ENCODE measurements at places on chromosomes 3 and 15. TPM values are rescaled to one million over a fixed set of nuclear protein-coding genes. Genes with fewer than 3 reads are reported as not detected.

- peaks cover 14% of the 10 kb centered on the region for H3K4me1 ChIP-seq
- peaks cover 5% of the 10 kb centered on the region for H3K36me3 ChIP-seq
- H3K4me3 ChIP-seq, result peak overlapping the region; percentile 95
- DNase-seq, result peak; percentile 8
These were observed 844 bp upstream of the PFN2 start for GRCh38 chr3:149971403-149972075.

DNA sequence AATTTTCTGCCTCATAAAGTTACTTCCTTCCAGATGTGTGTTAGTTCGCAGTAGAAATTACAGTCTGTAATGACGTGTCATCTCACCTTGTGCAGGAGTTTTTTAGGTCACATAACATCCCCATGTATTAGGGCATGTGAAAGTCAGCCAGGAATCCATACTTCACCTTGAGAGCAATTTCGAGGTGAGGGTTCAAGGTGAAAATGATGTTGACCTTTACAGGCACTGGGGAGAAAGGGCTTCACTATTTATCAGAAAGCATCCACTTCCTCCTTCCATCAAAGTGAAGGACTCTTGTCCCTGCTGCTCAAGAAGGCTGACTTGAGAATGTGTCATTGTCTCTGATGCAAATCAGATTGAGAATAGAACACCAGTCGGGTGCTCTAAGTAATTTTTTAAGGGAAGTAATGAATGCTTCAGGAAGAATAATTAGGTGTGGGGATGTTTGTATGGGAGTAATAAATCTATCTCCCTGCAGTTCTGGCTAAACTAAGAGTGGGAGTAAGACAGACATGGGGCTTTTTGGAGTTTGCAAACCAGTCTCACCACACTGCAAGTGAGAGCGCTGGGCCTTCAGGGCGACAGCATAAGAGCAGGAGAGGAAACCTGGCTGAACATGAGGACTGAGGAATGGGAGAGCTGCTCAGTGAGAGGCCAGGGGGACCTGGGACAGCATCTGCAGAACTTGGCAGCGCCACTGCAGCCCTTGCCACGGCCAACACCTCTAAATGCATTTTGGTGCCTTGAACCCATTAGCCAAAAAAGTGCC is 85.9 kb upstream of the IL12A start:
- H3K27me3 ChIP-seq, result peaks cover 52% of the 10 kb centered on the region
- H3K4me3 ChIP-seq, result no peak overlapping the region
- H3K36me3 ChIP-seq, result no peaks in the 10 kb centered on the region
- H3K27ac ChIP-seq, result no peak overlapping the region
- no peak for DNase-seq
- H3K4me1 ChIP-seq, result peaks cover 5% of the 10 kb centered on the region

GRCh38 chr3:57080171-57080570 is 19.7 kb downstream of the SPATA12 start:
- H3K4me1 ChIP-seq, result peaks cover 2% of the 10 kb centered on the region
- DNase-seq, result no peak
- peaks cover 46% of the 10 kb centered on the region for H3K27me3 ChIP-seq
- no peak overlapping the region for H3K27ac ChIP-seq

DNA sequence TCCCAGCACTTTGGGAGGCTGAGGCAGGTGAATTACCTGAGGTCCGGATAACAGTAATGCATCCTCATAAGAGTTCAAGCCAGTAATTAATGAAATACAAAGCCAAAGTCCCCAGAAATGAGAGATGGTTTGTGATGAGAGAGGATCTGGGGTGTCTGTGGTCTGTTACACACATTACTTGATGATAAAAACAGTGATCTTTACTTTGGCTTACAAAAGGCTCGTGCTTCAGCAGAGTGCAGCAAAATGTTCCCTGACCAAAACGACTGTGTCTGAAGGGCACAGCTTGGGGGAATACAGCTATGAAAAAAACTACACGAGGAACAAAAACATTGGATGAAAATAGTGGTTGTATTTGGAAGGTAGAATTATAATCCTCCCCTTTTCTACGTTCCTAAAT is 40.9 kb downstream of the CRTC3 start:
- peak overlapping the region; percentile 87 for H3K27ac ChIP-seq
- peak overlapping the region; percentile 7 for H3K4me3 ChIP-seq
- no peaks in the 10 kb centered on the region for H3K27me3 ChIP-seq
- peaks cover 2% of the 10 kb centered on the region for H3K36me3 ChIP-seq
- DNase-seq, result no peak
- peaks cover 49% of the 10 kb centered on the region for H3K4me1 ChIP-seq

DNA sequence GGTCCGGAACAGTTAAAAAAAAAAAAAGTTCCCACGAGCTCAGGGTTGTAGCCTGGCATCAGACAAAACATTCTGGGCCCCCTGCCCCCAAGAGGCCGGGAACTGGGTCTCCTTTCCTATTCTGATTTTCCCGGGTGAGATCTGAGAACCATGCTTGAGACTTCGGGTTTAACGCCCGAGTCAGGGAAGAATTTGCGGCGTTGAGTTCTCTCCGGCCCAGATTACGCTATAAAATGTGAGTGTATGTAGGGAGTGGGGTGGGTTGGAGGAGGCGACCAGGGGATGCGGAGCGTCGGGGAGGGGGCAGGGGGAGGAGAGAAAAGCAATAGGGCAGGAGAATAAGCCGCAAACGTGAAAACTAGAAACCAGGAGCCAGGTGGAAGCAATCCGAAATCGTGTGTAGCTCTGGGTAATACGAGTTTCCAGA is 2.7 kb downstream of the ZIC1 start:
- peaks cover 8% of the 10 kb centered on the region for H3K36me3 ChIP-seq
- H3K27me3 ChIP-seq, result peaks cover 67% of the 10 kb centered on the region
- DNase-seq, result no peak
- peak overlapping the region; percentile 47 for H3K4me3 ChIP-seq

DNA sequence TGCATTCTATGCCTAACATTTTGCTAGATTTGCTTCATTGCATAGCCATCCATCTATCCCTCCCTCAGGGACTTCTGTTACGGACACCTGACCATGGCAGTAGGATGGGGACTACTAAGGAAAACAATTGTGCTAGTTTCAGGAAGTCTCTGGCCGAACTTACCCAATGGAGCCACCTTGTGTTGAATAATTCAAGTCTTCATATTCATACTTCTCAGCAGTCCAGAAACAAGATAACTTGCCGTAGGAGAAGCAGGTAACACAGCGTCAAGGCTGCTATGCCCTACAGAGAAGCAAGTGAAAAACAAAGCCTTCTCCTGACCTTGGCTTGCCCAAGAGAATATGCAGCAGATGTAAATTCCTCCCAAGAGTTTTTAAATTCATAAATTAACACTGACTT is 685.3 kb downstream of the GRM7 start:
- no peaks in the 10 kb centered on the region for H3K27me3 ChIP-seq
- no peak for DNase-seq
- H3K4me1 ChIP-seq, result no peaks in the 10 kb centered on the region
- H3K36me3 ChIP-seq, result no peaks in the 10 kb centered on the region

- H3K4me1 ChIP-seq, result no peaks in the 10 kb centered on the region
- H3K4me3 ChIP-seq, result no peak overlapping the region
- H3K27ac ChIP-seq, result no peak overlapping the region
- DNase-seq, result no peak
- no peaks in the 10 kb centered on the region for H3K36me3 ChIP-seq
These were observed 10.2 kb downstream of the PLSCR5 start for GRCh38 chr3:146594843-146595482.

- DNase-seq, result no peak
These were observed 17.9 kb downstream of the C3orf38 start for GRCh38 chr3:88167704-88168103.

DNA sequence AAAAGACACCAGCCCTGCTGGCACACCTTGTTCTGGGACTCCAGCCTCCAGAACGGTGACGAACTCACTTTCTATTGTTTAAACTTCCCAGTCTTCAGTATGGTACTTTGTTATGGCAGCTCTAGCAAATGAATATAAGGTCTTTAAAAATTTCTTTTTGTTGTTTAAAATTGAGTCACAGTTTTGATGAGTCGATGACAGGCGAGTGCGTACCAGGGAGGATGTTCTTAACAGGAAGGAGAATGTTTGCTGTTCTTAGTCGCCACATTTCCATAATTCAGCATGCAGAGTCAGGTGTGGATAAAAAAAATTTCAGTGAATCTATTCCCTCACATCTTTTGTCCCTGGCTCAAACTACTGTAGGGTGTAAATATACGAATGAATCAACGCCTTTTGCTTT is 12.4 kb downstream of the DNASE1L3 start:
- peaks cover 25% of the 10 kb centered on the region for H3K27me3 ChIP-seq
- H3K36me3 ChIP-seq, result peaks cover 2% of the 10 kb centered on the region
- H3K27ac ChIP-seq, result no peak overlapping the region
- no peak overlapping the region for H3K4me3 ChIP-seq
- no peak for DNase-seq

GRCh38 chr3:171334465-171334811 is 125.8 kb downstream of the TNIK start:
- H3K36me3 ChIP-seq, result no peaks in the 10 kb centered on the region
- no peak for DNase-seq
- no peaks in the 10 kb centered on the region for H3K27me3 ChIP-seq

DNA sequence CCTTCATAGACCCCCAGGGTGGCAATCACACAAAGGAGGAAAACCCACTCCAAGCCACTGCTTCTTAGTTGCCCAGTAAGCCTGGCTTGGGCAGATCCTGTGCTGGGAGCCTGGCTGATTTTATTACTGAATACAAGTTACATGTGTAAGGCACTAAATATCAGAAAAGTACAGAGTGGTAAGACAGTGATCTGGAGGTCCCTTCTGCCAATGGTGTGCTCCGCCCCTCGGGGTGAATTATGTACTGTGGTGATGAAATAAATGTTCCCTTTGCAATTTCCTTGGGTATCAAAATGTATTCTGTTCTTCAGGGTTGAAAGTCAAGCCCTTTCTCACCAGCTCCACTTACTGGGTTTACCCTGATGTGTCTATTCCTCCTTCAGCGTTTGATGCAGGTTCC is 38.8 kb downstream of the EID1 start:
- no peaks in the 10 kb centered on the region for H3K4me1 ChIP-seq
- no peak for DNase-seq
- H3K36me3 ChIP-seq, result peaks cover 7% of the 10 kb centered on the region
- no peak overlapping the region for H3K27ac ChIP-seq
- H3K27me3 ChIP-seq, result peaks cover 32% of the 10 kb centered on the region

- H3K27me3 ChIP-seq, result peaks cover 60% of the 10 kb centered on the region
- DNase-seq, result no peak
- no peak overlapping the region for H3K4me3 ChIP-seq
- peaks cover 2% of the 10 kb centered on the region for H3K4me1 ChIP-seq
- H3K27ac ChIP-seq, result no peak overlapping the region
- peaks cover 5% of the 10 kb centered on the region for H3K36me3 ChIP-seq
These were observed 21.4 kb upstream of the OR4F6 start for GRCh38 chr15:101781928-101782327.

DNA sequence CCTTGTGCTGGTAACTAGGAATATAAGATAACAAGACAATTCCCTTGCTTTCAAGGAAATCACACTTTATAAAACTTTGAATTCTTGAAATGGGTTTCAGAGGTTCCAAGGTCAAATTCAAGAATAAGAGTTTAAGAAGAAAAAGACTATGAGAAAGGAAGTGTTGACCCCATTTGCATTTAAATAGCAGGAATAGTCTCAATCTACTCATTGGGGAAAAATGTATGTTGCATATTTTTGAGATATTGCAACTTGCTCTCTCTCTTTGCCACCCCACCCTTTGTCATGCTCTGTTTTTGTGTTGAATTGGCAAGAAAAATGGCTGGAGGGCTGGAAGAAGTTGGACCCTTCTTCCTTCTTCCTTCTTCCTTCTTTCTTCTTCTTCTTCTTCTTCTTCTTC is 699.2 kb downstream of the TUSC7 start:
- H3K27me3 ChIP-seq, result no peaks in the 10 kb centered on the region
- no peaks in the 10 kb centered on the region for H3K4me1 ChIP-seq
- H3K27ac ChIP-seq, result no peak overlapping the region
- no peaks in the 10 kb centered on the region for H3K36me3 ChIP-seq
- no peak for DNase-seq

DNA sequence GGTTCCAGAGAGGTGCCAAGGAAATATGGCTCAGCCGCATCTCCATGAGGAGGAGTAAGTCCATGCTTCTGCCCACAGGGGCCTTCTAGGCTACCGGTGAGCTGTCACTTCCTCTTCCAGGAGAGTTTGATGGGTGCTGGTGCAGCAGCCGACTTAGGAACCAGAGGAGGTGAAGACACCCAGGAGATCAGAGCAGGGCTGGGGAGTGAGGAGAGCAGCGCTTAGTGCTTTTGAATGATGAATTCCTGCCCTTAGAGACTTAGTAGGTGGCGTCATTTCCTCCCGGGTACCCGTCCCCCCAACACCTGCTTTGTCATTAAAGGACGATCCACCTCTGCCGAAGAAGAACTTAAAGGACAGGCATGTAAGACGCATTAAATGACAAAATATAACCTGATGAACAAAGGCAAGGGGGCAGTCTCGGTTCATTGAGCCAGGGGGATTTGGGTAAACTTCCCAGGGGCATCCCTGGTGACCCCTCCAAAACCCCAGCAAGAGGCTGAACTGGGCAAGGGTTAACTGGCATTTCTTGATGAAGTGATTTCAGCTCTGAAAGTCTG is 67.6 kb downstream of the HES1 start:
- peak overlapping the region; percentile 87 for H3K4me3 ChIP-seq
- peaks cover 9% of the 10 kb centered on the region for H3K4me1 ChIP-seq
- no peak for DNase-seq
- H3K27me3 ChIP-seq, result peaks cover 86% of the 10 kb centered on the region

DNA sequence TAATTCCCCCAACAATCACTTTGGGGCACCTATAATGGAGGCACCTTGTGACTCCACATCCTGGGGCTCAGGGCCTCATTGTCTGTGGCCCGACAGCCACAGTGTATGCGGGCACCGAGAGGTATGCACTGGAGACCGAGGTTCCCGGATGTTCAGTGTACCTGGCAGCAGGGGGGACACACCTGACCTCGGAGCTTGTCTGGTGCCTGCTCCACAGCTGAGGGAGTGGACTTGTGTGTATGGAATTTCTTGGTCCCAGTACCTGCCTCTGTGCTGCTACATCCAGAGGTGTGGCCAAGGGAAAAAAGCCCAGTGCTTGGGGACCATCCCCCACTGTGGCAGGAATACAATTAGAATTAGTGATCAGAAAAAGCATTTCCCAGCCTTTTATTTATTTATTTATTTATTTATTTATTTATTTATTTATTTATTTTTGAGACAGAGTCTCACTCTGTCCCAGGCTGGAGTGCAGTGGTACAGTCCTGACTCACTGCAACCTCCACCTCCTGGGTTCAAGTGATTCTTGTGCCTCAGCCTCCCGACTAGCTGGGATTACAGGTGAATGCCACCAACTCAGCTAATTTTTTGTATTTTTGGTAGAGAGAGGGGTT is 8.8 kb upstream of the AEN start:
- no peak for DNase-seq
- H3K36me3 ChIP-seq, result no peaks in the 10 kb centered on the region
- no peak overlapping the region for H3K27ac ChIP-seq
- H3K4me3 ChIP-seq, result no peak overlapping the region

DNA sequence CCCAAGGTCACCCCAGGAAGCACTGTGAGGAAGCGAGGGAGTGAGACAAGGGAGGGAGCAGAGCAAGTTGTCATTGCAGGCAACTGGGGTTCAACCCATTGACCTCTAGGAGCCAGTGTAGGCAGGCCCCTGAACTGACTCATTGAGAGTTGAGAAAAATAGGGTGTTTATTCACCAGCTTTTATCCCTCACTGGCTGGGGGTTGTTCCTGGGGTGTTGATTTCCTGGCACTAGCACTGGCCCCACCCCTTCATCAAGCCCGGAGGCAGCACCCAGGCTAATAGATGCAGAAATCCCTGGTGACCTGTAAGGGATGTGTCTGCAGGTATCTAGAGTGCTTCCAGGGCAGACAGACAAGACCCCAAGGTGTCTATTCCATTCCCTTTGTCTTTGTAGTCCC is 183.9 kb downstream of the ARRDC4 start:
- no peak for DNase-seq
- H3K27me3 ChIP-seq, result peaks cover 10% of the 10 kb centered on the region
- H3K4me3 ChIP-seq, result no peak overlapping the region
- peaks cover 2% of the 10 kb centered on the region for H3K36me3 ChIP-seq
- H3K27ac ChIP-seq, result no peak overlapping the region
- no peaks in the 10 kb centered on the region for H3K4me1 ChIP-seq

HHATL gene
- not detected for total RNA-seq

LRTM1 gene
- total RNA-seq, result not detected

C3orf22 gene
- not detected for total RNA-seq

SAXO2 gene
- not detected for total RNA-seq

SOX14 gene
- not detected for total RNA-seq

All from T-helper 17 cell (primary cell).